ENCODE measurements at places on chromosomes 16 and 17.

DNA sequence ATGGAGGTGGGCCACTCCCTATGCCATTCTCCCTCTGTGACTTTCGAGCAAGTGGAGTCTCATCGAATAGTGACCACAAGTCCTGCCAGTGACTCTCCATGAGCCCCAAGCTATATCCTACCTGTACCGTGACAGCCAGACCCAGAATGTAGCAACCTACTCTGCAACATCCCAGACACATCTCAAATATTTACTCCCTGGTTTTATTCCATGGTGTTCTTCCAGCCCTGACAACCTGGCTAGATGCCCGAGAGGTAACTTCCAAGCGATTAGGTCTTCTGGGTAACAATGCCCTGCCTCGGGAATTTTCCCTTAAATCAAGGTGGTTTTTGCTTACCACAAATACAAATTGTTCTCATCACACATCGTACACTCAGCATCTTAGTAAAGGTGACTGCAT lies 211.7 kb downstream of the ZFHX3 start:
- DNase-seq: no peak

DNA sequence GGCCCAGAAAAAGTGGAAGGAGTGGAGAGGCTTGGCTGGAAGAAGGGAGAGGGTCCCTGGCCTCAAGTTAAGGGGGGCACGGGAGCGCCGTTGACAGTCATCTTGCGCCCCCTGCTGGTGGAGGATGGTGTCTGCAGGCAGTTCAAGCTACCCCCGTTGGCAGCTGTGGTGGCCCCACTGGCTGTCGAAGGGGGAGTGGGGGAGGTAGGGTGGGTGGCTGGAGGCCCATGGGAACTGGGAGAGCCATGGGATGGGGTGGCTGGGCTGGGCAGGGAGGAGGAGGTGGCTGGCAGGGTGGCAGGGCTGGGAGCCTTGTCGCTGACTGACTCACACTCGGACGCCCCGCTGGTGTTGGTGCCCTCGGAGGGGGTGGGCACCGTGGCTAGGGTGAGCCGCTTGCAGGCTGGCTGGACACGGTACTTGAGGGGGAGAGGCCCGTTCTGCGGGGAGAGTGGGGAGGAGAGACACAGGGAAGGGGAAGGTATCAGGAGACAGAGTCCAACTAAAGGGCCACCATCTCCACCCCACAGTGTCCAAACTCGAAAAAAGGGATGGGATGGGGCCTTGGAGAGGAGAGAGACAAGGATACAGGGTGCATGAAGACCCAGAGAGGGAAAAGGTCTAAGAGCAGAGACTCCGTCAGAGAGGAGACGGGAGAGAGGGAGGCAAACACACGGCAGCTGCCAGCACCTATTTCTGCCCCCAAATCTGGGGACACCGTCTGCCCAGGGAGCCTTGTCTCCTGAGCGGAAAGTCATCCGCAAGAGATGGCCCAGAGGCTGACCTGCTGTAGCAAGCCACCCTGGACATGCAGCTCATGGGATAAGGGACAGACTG lies 5.2 kb downstream of the CISD3 start:
- DNase-seq: peak; percentile 10

DNA sequence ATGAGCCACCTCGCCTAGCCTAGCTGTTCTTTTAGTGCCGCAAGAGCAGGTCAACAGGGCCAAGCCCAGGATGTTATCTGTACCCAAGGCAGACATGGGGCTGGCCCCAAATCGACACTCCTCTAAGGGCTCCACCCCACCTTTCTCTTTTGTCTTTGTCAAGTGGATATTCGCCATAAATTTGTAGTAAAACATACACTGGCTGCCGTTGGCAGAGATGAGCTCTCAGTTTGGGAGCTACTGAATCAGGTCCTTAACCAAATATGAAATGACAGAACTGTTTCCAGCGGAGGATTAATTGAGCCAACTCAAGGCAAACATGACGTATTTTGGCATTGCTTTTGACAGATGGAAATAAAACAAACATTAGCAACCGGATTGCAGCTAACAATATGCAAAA lies 556.9 kb upstream of the CDH5 start:
- no peak for DNase-seq

DNA sequence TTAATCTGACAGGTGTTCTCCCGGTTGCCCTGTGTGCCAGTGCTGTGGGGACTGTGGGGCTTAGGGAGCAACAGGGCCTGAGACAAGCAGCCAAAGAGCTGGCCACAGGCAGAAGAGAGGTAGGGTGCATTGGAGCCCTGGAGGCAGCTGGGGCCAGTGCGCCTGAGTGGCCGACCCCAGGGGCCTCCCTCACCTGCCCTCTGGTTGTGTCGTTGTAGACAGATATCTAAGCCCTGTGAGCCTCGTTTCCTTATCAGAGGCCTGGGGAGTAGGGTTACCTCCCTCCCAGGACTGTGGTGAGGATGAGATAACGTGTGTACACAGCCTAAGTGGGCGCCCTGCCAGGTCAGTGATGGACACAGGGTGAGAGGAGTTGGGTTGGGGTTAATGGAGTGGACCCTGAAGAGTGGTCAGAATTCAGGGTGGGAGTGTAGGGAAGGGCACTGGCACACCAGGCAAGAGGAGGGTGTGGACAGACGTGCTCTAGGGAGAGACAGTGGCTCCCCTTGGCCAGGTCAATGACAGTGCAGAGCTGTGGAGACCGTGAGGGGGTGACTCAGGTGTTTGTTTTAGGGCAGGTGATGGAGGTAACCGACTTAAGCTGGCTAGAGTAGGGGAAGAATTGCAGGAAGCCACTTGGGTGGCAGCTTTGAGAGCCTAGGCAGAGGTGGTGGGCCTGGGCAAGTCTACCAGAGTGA lies 3.4 kb downstream of the NARF start:
- DNase-seq: no peak

DNA sequence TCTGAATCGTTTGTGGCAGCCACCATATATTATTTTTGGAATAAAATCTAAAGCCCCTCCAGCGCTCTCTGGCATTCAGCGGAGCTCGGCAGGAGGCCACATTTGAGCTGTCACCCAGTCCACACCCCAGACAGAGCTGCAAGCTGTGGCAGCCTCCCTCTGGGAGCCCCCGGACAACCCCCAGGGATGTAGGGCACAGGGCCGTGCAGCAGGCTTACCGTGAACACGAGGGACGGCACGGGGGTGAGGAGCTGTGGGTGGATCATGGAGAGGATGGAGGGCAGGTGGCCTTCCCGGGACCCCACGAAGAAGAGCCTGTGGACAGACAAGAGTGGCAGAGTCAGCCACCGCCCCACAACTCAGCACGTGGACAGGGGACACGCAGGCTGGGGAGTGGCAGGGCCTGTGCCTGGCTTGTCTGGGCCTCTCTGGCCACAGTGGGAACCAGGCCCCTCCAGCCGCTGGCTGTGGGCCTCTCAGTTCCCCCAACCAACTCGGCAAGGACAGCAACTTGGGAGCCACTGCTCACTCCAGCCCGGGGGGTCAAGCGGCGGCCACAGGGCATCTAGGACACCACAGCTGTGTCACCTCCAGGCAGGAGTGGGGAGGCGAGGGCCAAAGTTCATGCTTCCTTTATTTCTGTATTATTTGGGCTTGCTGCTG lies 31.5 kb downstream of the SLC7A5 start:
- DNase-seq: no peak

DNA sequence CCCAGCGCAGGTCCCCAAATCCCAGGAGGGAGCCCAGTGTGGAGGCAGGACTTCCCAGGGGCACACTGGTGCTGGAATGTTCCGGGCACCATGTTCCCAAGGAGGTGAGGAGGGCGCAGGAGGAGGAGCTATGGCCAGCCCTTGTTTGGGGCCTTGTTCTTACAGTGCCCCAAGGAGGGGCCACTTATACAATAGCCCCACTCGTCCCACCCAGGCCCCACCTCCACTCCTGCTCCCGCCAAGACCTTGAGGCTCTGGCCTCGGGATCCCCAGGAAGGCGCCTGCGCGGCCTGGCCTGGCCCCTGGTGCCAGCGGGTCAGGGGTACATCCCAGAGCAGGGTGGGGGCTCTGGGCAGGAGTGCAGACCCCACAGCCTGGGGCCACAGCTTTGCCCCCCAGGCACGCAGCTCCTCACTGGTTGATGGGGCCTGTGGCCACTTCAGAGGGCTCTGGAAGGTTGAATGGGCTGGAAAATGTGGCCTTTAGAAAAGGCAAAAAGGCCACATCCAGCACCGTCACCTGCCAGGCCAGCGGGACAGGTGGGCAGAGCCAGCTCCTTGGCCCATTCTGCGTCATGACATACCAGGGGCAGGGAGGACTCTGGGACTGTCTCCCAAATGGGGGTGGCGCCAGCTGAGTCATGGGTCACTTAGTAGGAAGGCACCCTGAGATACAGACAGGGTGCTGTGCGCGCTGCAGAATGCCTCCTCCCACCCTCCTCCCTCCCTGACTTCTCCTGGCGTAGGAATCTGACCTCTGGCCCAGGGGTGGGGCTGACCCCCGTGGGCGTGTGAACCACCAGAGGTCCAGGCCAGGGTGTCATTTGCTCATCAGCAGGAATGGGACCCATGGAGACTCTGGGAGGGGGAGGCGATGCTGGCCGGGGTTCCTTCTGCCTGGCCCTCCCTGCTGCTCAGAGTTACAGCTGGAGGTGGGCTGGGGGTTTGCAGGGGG lies 32.3 kb upstream of the PVALEF start:
- no peak for DNase-seq

- DNase-seq: no peak
These were observed 10.4 kb downstream of the NCBP3 start for GRCh38 chr17:3835410-3836229.

DNA sequence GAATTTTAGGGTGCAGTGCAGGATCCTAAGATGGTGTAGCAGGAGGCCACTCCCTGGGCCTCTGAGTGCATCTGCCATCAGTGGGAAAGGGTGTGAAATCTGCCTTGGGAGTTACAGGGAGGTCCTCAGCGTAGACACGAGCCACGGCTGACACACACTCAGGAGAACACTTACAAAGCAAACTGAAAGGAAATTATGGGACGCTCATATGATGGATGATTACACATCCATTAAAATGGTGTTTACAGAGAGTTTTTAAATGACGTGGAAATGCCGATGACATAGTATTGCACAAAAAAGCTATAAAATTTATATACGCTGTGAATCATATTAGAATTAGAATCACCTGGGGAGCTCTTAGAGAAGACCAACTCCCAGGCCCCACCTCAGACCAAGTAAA lies 175.2 kb downstream of the CCDC182 start:
- no peak for DNase-seq

- DNase-seq: no peak
These were observed 9.4 kb upstream of the CEP20 start for GRCh38 chr16:15897834-15898254.

DNA sequence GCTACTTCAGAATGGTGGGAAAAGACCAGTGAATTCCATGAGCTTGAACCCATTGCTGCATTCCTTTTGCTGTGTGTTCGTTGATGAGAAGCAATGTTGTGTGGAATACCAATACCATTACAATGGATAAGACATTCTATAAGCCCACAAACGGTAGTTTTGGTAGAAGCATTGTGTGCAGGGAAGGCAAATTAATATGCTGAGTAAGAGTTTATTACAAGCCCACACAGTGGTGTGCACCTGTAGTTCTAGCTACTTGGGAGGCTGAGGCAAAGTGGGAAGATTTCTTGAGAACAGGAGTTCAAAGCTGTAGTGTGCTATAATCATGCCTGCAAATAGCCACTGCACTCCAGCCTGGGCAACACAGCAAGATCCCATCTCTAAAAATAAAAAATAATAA lies 19.9 kb upstream of the TENT4B start:
- DNase-seq: no peak

- DNase-seq: no peak
These were observed 169.1 kb downstream of the KATNIP start for GRCh38 chr16:27719106-27719445.

- DNase-seq: no peak
These were observed 2.8 kb downstream of the MEOX1 start for GRCh38 chr17:43658900-43659299.

DNA sequence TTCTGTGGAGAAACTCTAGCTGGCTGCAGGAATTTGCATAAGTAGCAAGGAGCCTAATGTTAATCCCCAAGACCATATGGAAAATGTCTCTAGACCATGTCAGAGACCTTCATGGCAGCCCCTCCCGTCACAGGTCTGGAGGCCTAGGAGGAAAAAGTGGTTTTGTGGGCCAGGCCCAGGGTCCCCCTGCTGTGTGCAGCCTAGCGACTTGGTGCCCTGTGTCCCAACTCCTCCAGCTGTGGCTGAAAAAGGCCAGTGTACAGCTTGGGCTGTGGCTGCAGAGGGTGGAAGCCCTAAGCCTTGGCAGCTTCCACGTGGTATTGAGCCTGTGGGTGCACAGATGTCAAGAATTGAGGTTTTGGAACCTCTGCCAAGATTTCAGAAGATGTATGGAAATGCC lies 306.9 kb upstream of the CA10 start:
- no peak for DNase-seq

DNA sequence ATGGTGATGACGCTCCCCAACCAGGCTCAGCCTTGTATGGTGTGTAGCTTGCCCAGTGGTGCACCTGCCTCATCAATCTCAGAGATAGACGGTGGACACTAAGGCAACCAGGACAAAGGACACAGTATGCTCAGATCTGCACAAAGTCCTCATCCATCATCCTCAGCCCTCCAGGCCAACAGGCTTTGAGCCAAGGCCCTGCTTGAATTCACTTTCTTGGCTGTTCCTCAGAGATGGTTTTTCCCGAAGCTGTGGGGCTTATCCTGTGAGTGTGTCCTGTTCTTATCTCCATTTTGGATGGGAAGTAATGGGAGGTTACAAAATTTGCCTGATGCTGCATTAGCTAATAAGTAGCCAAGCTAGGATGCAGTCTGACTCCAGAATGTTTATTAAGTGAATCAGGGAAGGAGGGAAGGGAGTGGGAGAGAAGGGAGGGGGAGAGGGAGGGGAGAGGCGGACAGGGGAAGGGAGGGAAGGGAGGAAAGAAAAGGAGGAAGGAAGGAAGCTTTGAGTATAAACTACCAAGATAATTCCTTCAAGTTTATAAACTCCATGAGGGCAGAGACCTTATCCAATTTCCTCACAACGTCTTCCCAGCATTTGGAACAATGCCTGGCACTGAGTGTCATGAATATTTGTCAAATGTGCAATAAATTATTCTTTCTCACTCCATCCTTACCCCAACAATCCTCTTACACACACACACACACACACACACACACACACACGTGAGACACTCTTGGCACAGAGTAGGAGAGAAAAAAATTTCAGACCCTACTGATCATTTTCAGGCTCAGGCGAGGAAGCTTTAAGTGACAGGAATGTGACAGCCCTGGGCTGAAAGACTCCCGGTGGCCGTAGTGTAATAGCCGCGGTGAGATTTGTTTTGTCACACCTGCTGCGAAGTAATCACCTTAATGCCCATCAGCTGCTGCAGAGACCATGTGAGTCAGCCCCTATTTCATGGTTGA lies 84.3 kb downstream of the BMERB1 start:
- no peak for DNase-seq

DNA sequence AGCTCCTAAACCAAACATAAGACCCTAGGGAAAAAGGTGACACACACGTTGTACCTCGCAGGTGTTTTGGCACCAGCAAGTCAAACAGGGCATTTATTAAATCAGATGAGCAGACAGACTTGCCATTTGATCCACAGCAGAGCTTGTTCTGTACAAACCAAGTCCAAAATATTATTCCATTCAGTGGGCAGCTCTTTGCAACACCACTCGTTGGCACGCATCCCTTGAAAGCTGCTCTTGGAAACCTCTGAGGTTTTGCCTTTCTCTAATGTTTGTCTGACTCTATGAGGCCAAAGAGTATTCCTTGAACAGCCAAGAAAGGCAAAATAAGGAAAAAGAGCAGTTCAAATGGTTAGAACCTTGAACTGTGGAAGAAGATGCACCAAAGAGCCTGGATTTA lies 12.7 kb downstream of the TMEM100 start:
- DNase-seq: no peak

GRCh38 chr16:15396948-15397594 lies 1.5 kb downstream of the MPV17L start:
- DNase-seq: no peak
